ENCODE measurements at places on chromosomes 11 and 22. TPM values are rescaled to one million over a fixed set of nuclear protein-coding genes. Genes with fewer than 3 reads are reported as not detected.

SLC25A18 gene
- total RNA-seq = not detected

APOBEC3H gene
- total RNA-seq = not detected

C22orf42 gene
- total RNA-seq = not detected

DRD4 gene
- not detected for total RNA-seq

OR52D1 gene
- not detected for total RNA-seq

MS4A13 gene
- total RNA-seq = not detected

AHNAK gene
- total RNA-seq = 591 TPM

SPDYC gene
- total RNA-seq = not detected

TH gene
- not detected for total RNA-seq

KCNJ5 gene
- total RNA-seq = not detected

APBB1 gene
- total RNA-seq = 59.2 TPM

GLYATL2 gene
- total RNA-seq = not detected

SCGB1C1 gene
- total RNA-seq = not detected

DEFB131B gene
- total RNA-seq = not detected

CALCA gene
- total RNA-seq = not detected

OR2D2 gene
- total RNA-seq = 0.18 TPM

OR2AT4 gene
- total RNA-seq = not detected

DNA sequence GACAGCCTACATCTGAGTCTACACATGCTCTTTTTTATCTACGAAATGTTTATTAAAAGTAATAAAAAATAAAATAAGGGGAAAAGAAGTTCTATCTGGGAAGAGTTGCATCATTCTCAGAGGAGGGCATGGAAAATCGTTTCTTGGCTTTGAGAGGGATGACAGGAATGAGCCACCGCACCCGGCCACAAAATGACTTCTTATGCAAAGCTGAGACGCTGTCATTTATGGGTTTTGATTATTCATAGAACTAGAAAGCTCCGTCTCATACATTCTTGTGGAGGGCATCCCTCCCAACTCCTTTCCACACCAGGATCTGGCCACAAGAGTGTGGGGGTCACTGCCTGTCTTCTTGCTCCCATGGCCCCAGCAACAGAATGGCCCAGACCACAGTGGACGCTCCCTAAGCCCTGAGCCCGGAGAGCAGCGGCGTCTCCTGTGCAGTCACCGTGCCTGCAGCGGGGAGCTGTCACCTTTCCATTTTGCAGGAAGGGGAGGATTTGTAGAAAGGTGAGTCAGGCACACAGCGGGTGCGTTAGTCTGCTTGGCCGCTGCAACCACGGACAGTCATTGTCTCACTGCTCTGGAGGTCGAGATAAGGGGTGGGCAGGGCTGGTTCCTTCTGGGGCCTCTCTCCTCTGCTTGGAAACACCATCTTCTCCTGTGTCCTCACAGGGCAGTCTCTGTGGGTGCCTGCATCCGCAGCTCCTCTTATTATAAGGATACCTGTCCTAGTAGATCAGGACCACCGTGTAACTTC, 1388.7 kb downstream of the BRD1 start:
- no peak for DNase-seq

DNA sequence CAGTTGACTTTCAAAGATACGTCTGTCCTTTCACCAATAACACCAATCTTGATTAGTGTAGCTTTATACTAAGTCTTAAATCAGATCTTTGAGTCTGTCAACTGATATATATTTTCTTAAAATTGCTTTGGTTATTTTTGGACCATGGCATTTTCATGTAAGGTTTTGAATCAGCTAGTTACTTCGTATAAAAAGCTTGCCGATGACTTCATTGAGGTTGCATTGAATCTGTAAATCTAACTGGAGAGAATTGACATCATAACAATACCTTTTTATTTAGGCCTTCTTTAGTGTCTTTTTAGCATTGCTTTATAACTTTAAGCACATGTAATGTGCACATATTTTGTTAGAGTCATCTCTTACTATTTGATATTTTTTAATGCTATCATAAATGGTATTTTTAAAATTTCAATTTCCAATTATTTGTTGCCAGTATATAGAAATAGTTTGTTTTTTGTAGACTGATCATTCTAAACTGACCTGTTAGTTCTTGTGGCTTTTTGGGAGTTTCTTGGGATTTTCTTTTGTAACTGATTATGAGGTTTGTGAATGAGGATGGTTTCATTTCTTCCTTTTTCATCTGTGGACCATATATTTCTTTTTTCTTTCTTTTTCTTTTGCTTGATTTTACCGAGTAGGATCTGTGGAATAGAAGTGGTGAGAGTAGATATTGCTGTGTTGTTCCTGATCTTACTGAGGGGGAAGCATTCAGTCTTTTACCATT, 61.4 kb downstream of the DDX10 start:
- no peak for DNase-seq

DNA sequence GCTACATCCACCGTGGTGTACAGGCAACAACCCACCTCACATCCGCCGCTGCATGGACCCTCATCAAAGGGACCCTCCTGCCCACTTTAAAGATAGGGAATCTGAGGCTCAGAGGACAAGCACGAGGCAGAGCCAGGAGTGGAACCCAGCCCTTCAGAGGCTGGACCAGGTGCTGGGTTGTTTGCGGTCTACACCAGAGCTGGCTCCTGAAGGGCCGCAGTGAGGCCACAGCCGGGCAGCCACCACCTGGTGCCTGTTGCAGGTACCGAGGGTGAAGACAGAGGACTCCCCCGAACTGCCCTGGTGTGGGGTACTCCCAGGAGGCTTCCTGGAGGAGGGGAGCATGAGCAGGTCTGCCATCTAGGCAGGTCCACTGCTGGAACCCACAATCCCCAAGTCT, 78.8 kb downstream of the DHCR7 start:
- no peak for DNase-seq

GRCh38 chr11:846496-847098, 3.9 kb downstream of the TSPAN4 start:
- DNase-seq = no peak

DNA sequence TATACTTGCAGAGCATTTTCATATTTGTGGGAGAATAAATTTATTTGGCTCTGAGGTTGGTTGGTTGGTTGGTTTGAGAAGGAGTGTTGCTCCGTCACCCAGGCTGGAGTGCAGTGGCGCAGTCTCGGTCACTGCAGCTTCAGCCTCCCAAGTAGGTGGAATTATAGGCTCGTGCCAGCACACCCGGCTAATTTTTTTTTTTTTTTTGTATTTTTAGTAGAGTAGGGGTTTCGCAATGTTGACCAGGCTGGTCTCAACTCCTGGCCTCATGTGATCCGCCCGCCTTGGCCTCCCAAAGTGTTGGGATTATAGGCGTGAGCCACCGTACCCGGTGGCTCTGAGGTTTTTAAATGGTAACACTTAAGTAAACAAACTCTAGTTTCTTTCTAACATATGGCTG, 161.1 kb downstream of the TEAD1 start:
- DNase-seq = no peak

- no peak for DNase-seq
Measured at GRCh38 chr11:72139500-72139899, 4.0 kb downstream of the FOLR3 start.

DNA sequence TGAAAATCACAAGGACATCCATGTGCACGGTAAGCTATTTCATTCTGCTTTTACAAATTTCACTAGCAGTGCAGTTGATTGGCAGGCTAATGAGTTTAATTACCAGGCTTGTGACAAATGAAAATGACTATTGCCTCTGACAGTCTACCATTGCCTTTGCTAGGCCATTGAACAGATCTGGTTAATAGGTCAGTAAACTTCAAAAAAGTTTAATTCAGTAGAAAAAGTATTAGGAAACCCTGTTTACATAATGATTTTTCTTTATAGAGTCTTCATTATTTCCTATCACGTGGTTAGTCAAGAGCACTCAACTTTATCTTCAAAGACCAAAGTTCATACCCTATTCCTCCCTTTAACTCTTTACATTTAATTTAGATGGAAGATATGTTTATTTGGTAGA, 77.0 kb downstream of the PRMT3 start:
- DNase-seq = no peak

- DNase-seq = no peak
Measured at GRCh38 chr11:35932681-35933319, 11.1 kb upstream of the LDLRAD3 start.

DNA sequence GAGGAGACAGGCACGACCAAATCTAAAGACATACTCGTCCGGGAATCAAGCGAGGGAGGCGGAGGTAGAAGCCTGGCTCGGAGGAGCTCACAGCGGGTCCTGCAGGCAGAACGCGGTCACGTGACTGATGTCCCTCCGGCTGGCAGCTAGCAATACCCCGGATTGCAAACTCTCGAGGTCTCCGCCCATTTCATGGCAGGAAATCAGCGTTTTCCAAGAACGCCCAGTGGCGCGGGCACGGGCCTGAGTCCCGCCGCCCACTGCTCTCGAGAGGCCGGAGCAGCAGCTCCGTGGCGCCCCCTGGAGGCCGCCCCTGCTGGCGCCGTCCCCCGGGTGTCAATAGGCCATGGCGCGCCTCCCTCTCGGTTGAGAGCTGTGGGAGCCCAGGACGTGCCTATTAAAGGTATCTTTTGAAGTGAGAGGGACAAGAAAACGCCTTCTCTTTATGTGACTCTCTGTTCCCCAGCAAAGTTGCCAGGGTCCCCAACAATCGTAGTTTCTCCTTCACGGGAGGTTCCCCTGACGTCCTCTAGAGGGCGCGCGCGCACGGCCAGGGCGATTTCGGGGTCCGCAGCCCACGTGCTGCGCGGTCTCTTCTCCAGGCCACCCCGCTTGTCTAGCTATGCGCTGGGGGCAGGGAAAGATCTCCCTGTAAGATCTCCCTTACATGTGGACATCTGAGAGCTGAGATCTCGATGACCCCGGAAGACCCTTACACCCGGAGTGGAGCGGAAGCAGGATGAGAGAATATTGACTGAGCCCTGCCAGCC, 37.3 kb upstream of the RBFOX2 start:
- peak; percentile 81 for DNase-seq

DNA sequence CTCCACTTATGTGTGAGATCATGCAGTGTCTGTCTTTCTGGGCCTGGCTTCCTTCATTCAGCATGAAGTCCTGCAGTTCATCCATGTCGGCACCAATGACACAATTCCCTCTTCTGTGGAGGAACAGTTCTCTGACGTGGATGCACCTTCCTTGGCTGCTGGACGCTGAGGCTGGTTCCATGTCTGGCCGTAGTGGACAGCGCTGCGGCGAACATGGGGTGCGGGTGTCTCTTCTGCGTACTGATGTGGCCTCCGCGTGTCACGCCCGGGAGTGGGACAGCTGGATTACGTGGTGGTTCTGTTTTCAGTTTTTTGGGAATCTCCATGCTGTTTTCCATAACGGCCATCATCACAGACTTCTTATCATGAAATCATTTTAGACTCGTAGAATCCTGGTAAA, 16.9 kb upstream of the MUC2 start:
- no peak for DNase-seq

GRCh38 chr11:43699870-43700269, 19.3 kb downstream of the HSD17B12 start:
- no peak for DNase-seq

- no peak for DNase-seq
Measured at GRCh38 chr22:44130076-44130711, 50.5 kb upstream of the PARVG start.

DNA sequence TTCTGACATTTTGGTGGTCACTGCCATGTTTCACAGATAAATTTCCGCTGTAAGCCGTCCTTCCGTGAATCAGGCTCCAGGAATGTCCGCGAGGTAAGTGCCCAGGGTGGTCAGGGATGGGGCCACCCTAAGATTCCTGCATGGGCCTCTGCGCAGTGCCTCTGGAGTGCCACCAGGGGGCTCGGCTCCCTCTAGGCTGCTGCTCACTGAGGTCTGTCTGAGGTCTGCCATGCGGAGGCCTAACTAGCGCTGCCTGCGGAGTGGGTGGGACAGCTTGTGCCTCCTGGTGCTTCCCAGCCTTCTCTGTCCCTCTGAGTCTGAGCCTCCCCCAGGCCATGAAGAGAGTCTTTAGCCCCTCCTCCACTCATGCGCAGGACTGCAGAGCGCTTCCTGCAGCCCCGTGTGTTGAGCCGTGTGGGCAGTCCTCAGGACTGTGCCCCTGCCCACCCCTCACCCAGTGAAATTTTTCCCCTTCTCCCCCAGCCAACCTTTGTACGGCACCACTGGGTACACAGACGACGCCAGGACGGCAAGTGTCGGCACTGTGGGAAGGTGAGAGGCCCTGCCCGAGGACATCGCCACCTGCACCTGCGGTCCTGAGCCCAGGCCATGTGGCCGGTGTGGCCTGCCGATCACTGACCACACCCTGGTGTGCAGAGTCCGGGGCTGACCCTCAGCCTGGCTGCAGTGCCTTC, 11.9 kb upstream of the MDK start:
- DNase-seq = peak; percentile 36

DNA sequence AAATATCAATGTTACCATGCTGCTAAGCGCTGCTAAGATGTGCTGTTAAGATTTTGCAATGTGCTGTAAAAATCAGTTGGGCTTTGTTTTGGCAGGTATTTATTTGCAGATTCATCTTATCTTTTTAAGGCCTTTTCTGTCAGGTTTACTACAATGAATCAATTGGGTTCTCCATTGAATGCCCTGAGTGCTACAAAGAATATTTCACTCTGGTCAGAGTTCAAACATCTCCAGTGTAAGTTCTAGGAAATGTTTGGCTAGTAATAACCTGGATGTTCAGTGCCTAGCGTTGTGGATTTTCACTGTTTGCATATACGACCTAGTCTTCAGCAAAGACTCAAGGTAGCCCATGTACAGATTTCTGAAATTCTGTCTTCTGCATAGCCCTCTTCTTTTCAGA, 36.0 kb downstream of the RSF1 start:
- DNase-seq = no peak

DNA sequence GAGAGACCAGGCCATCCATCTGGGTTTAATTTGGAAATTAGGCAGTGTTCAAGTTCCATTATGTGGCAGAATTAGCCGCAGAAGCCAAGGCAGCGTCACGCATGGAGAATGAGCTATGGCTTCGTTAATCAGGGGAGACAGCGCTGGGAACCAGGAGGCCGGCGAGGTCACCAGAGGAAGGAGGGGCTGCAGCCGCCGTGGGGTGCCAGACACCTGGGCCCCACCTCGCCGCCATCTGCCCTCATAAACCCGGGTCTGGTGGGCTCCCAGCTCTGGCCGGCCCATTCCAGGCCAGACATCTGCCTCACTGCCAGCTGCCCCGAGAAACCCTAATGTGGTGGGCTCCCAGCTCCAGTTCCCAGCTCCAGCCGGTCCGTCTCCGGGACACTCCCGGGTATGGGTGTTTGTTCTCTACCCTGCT, 676.9 kb downstream of the BRD1 start:
- no peak for DNase-seq

- DNase-seq = no peak
Measured at GRCh38 chr11:12356944-12357655, 20.3 kb upstream of the PARVA start.

GRCh38 chr11:80417681-80418080, 976.9 kb upstream of the TENM4 start:
- DNase-seq = no peak

DNA sequence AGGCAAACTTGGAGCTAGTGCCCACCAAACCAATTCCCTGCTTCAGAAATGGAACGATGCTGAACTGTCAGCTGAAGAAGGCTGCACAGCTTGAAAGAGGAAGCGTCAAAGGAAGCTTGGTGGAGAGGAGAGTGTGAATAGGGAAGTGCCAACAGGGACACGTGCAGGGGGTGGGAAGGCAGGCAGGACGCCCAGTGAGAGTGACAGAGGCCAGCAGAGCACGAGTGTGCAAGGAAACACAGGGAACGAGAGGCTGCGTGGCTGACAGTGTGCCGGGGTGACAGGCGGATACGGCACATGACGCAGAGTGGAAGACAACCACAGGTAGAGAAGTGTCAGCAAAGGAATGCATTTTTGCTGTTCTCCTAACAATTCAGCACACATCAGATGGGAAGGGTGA, 196.4 kb downstream of the LARGE1 start:
- no peak for DNase-seq

Data from pulmonary artery endothelial cell (primary cell).